ENCODE measurements at places on chromosomes 13 and 19.
A peak's percentile ranks its signal among the peaks of the same experiment; 100 is the strongest.

- DNase-seq = no peak
These were observed 394.7 kb upstream of the KLHL1 start for GRCh38 chr13:70502944-70503343.

- DNase-seq = no peak
These were observed 14.7 kb downstream of the GADD45B start for GRCh38 chr19:2490659-2491058.

DNA sequence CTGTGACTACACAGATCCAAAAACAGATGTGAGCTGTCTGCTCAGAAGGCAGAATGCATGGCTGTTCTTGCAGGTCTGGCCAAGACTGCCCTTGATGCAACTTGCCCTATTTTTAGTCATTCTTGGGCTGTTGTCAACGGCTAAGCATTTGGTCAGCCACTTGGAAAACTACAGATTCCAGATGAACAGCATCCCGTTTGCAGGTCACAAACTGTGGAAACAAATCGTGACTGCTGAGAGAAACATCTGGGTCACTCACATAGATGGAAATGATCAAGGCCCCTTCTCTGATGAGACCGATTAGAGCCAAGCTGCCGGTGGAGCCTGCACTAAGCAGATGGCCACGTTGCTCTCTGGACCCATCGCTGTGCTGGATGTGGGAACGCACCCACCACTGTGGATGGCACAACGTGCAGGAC lies 15.4 kb upstream of the METTL21C start:
- no peak for DNase-seq

GRCh38 chr13:75489502-75490263 lies 7.7 kb upstream of the TBC1D4 start:
- DNase-seq = no peak

GRCh38 chr13:32748305-32748704 lies 162.1 kb downstream of the PDS5B start:
- DNase-seq = no peak

DNA sequence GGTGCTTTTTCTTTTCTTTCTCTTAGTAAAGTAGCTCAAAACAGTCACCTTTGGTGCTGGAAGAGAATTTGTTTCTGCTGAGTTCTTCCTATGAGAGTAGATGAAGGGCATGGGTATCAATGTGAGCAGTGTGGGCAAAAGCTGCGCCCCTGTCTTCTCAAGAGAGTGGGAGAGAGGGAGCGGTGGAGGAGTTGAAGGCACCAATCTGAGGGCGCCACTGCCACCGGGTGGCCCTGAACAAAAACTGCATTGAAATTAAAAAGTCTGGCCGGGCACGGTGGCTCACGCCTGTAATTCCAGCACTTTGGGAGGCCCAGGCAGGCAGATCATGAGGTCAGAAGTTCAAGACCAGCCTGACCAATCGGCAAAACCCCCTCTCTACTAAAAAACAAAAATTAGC lies 28.7 kb upstream of the EPHX3 start:
- no peak for DNase-seq

- DNase-seq = no peak
These were observed 29.0 kb downstream of the UTP14C start for GRCh38 chr13:52053460-52053859.

- DNase-seq = no peak
These were observed 7.8 kb upstream of the SHFL start for GRCh38 chr19:10078329-10078728.

GRCh38 chr19:35746087-35746462 lies 624 bp downstream of the PSENEN start:
- DNase-seq = no peak

DNA sequence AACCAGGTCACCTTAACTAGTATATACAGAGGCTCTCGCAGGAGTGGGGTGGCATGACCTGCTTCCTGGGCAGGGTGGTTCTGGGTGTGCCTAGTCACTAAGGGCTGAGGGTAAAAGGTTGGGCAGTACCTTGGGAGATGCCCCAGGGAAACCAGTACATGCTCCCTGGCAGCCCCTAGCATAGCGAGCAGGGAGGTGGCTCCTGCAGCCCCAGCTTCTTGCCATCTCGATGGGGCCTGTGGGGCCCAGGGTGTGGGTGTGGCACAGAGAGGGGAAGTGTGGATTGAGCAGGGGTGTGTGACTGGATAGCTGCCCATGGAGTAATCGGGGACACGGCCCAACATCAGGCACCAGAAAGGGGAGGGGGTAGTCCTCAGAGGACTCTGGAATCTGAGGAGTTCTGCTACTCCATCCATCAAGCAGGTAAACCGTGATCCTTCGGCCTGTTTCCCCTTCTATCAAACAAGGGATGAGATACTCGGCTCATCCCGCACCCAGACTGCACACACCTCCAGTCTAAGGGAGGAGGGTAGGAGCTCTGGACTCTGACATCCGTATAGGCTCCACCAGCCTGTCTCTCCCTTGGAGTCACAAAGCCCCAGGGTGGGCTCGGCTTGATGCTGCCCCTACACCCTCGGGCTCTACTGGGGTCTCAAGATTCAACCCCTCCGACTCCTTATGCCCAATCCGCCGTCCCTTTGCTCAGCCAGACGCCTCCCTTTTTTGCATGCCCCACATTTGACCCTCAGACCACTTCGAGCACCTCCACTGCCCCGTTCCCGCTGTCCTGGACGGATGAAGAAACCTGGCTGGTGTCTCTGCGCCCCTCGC lies 1.1 kb downstream of the ZBTB45 start:
- DNase-seq = no peak

GRCh38 chr13:76708138-76708688 lies 178.0 kb downstream of the KCTD12 start:
- DNase-seq = no peak

DNA sequence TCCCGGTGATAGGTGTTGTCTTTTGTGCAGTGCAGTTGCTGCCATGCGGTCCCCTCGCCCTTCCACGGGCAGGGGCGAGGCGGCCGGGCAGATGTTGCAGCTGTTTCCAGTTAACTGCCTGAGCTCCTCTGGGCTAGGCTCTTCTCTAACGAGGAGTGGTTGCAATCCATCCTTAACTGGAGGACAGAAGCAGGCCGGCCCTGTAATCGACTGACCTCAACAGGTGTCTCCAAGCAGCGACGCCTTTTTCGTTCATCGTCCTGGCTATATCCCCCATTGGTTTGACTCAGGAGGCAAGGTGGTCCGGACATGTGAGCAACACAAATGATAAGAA lies 1.9 kb upstream of the TSC22D1 start:
- no peak for DNase-seq

GRCh38 chr13:99750951-99751350 lies 220.6 kb downstream of the ZIC5 start:
- DNase-seq = no peak

DNA sequence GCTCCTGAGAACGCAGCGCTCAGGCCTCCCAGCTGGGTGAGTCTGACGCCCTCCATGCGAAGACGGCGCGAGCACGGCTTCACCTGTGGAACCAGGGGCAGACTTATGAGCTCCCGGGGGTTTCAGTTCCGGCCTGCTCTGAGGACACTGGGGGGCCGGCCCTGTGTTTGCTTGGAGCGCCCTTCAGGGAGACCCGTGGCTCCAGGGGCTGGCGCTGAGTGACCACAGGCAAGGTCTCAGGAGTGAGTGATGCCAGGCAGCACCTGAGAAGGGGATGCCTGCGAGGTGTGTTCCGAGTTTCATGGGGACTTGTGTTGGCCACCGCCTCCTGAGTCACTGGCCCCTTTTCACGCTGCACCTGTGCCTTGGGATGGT lies 4.5 kb downstream of the MCF2L start:
- no peak for DNase-seq

- DNase-seq = no peak
These were observed 41.9 kb downstream of the NFIX start for GRCh38 chr19:13037161-13037560.

GRCh38 chr19:518598-519231 lies 11.4 kb downstream of the TPGS1 start:
- DNase-seq = no peak

GRCh38 chr13:113754242-113754641 lies 4.8 kb upstream of the TMEM255B start:
- no peak for DNase-seq

- DNase-seq = no peak
These were observed 2293.3 kb downstream of the PCDH9 start for GRCh38 chr13:64936879-64937278.

- no peak for DNase-seq
These were observed 1070.6 kb downstream of the PCDH9 start for GRCh38 chr13:66159511-66159910.

DNA sequence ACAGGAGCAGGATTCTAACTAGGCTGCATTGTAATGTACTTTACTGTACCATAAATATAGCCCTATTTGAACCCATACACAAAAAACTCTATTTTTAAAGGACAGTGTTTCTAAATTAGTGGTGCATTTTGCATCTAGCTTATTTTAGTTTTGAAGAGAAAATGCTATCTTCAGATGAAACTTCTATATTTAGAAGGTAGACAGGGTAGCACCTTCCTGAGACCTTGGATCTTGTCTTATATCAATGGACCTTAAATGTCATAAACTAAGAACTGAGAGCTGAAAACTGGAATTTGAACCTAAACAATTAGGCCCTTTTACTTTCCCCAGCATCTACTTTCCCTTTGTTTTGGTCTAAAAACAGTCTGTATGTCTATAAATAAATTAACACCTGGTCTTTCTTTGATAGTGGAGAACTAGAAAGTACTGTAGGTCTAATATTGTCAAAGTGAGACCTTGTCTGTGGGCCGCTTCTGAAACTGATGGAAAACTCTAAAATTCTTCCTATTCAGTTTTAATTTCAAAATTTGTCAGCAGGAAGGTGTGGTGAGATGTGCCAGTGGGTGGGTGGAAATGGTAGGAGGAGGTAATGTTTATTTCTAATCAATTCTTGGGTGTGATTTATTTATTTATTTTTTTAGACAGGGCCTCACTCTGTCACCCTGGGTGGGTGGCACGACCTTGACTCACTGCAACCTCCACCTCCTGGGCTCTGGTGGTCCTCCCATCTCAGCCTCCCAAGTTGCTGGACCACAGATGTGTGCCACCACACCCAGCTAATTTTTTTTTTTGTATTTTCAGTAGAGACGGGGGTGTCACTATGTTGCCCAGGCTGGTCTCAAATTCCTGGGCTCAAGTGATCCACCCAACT lies 10.1 kb downstream of the COG3 start:
- no peak for DNase-seq

DNA sequence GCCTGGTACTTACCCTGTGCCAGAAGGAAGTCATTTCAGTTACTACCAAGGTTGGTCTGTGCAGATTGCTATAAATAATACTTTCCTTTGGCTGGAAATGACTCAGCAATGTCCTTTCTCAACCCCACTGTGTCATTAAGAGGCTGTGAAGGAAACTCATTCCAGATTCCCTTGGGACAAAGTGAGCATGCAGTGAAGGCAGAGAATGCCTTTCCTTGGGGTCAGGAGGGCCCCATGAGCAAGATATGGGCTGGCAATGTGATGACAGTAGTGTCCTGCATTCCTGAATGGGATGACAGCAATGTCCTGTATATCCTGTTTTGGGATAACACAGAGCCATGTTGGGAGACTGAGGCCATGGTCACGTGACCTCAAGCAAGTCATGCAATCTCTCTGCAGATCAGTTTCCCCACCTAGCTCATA lies 213.1 kb upstream of the TMTC4 start:
- DNase-seq = peak; percentile 65

DNA sequence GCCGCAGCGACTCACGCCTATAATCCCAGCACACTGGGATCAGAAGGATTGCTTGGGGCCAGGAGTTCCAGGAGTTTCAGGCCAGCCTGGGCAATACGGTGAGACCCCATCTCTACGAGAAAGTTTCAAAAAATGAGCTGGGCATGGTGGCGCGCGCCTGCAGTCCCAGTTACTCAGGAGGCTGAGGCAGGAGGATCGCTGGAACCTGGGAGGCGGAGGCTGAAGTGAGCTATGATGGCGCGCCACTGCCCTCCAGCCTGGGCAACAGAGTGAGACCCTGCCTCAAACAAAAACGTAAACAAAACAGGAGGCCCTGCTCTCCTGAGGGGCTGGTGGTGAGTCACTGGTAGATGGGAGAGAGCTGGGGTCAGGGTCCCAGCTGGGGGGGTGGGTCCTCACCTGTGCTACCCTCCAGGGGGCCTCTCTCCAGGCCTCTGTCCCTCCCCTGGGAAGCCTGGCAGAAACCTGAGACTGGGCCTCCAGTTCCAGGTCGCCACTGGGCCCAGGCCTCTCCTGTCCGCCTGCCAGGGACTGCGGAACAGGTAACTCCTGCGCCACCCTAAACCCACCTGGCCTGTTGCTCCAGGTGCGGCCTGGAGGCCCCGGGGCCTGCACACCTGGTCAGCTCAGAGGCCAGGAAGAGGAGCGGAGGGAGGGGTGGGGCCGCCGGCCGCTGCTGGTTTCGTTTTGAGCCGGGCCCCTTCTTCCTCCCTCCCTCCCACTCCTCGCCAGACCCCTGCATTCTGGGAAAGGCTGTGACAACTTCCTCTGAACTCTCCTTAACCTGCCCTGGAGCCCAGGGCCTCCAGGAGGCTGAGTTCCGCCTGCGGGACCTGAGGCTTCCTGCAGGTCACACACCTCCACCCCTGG lies 17.2 kb upstream of the ZBTB7A start:
- DNase-seq = no peak

DNA sequence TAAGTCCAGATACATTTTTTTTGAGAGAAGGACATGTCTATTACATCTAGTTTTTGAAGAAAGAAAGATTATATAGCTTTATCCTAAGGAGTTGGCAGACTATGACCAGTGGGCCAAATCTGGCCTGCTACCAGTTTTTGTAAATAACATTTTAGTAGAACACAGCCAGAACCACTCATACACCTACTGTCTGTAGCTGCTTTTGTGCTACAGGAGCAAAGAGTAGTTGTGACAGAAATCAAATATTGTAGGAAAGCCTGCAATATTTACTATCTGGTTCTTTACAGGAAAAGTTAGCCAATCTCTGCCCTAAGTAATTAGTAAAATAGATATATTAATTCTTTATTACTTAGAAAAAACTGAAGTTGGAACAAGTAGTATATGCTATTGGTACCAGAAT lies 17.2 kb downstream of the TDRD3 start:
- no peak for DNase-seq

DNA sequence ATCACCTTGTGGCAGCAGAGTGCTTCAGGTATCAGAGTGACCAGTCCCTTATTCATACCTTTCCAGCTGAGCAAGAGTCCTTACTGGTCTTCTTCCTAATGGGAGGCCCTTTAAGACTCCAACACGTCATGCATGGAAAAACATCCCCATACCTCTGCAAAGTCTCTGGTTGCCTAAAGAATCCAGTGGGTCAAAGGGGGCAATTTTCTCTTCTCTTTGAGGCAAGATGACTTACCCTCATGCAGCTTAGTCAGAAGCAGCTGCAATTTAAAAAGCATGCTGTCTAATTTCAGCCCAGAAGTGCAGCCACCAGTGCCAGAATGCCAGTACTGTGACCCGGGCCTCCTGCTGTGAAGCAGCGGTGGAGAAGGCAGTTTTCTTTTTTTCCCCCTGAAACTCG lies 18.7 kb downstream of the PPP5C start:
- no peak for DNase-seq
